ENCODE measurements at places on chromosomes 1 and 21. TPM values are rescaled to one million over a fixed set of nuclear protein-coding genes. Genes with fewer than 3 reads are reported as not detected.
A peak's percentile ranks its signal among the peaks of the same experiment; 100 is the strongest.

Gene GSTM1
- 26.1 TPM for total RNA-seq

Gene ERO1B
- 2.0 TPM for total RNA-seq

GRCh38 chr1:214349781-214350180, 68.8 kb downstream of the SMYD2 start:
- no peak for DNase-seq

- peak; percentile 5 for DNase-seq
Measured at GRCh38 chr1:159775716-159776115, 5.0 kb upstream of the DUSP23 start.

GRCh38 chr1:116724765-116725375, 29.4 kb upstream of the CD2 start:
- no peak for DNase-seq

- peak; percentile 3 for DNase-seq
Measured at GRCh38 chr1:47623557-47623940, 185.7 kb downstream of the FOXD2 start.

- DNase-seq: peak; percentile 59
Measured at GRCh38 chr1:29364101-29364678, 127.9 kb downstream of the PTPRU start.
